ENCODE measurements at places on chromosomes 7 and 10.
A peak's percentile ranks its signal among the peaks of the same experiment; 100 is the strongest.

GRCh38 chr10:46268076-46268881 lies 18.5 kb upstream of the ANTXRL start:
- no peak for DNase-seq

GRCh38 chr7:138027100-138027499 lies 25.2 kb upstream of the CREB3L2 start:
- DNase-seq, result no peak

DNA sequence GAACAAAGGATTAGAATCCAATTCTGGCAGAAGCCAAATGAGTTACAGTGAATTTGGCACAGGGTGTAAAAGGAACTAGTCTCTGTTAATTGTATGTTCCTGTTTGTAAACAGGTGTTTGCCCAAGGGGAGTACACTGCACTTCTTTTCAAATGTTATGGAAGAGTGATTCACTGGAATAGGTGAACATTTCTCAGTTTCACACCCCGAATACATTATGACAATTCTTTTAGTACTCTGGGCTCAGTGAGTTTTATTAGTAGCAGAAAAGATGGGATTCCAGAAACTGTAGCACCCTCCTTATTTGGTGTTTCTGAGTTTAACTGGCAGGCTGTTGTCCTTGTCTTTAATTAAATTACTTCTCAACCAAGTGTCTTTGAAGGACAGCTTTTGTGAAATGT lies 329.2 kb downstream of the BBS9 start:
- DNase-seq, result no peak

- no peak for DNase-seq
Measured at GRCh38 chr7:108045669-108046068, 42.7 kb upstream of the LAMB1 start.

DNA sequence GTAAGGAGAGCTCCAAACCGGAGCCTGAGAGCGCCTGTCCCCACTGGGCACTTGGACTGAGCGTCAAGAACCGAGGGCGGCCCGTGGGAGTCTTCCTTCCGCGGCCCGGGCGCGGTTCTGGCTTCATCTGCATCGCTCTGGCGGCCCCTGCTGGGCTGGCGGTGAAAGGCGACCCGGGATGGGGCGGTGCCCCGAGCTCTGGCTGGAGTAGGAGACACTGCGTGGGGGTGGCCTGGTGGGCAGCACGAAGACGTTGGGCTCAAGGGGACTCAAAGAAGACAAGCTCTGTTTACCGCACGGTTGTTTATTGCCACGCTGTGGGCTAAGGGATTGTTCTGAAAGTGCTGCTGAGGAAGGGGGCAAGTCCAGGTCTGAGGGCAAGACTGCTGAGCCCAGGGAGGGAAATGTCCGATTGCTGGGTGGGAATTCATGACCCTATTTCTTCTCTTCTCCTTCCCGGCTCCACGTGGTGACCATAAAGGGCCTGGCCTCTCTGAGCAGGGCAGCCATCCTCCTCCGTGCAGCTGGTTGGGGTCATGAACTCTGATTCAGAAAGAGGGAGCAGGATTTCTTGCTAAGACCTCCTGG lies 29.8 kb downstream of the PLAU start:
- DNase-seq, result peak; percentile 65

GRCh38 chr7:229184-229964 lies 37.0 kb downstream of the FAM20C start:
- no peak for DNase-seq

GRCh38 chr7:77330169-77330882 lies 85.8 kb downstream of the GSAP start:
- DNase-seq, result no peak

Measured in hematopoietic multipotent progenitor cell treated with erythropoietin and hydrocortisone succinate and interleukin-3 and kit ligand, for 8 days (in vitro differentiated cells).